ENCODE measurements at places on chromosomes 7 and 10.

DNA sequence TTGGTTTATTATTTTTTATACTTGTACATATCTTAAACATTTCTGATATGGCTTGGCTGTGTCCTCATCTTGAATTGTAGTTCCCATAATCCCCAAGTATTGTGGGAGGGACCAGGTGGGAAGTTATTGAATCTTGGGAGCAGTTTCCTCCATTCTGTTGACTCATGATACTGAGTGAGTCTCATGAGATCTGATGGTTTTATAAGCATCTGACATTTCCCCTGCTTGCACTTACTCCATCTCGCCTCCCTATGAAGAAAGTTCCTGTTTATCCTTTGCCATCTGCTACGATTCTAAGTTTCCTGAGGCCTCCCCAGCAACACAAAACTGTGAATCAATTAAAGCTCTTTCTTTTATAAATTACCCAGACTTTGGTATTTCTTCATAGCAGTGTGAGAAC lies 207.7 kb downstream of the TPK1 start:
- H3K4me1 ChIP-seq: no peaks in the 10 kb centered on the region
- no peak for DNase-seq
- no peaks in the 10 kb centered on the region for H3K36me3 ChIP-seq
- no peak overlapping the region for H3K4me3 ChIP-seq

DNA sequence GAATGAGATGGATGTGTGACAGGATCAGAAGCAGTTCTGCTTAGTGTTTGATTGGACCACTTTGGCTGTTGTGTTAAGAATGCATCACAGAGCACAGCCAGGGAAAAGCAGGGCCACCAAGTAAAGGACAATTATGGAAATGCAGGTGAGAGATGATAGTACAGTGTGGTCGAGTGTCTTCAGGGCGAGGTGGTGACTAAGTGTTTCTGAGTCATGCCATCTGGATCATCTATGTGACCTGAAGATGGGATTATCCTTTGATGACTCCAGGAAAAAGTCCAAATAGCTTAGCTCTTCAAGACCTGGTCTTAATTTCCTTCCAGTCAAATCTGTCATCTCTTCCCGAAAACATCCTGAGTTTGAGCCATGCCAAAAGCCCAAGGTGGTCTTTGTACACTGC lies 523.2 kb upstream of the IGFBP3 start:
- no peaks in the 10 kb centered on the region for H3K4me1 ChIP-seq
- H3K27me3 ChIP-seq: no peaks in the 10 kb centered on the region
- H3K4me3 ChIP-seq: no peak overlapping the region
- no peaks in the 10 kb centered on the region for H3K36me3 ChIP-seq

- no peak overlapping the region for H3K4me3 ChIP-seq
- H3K27me3 ChIP-seq: no peaks in the 10 kb centered on the region
- H3K4me1 ChIP-seq: no peaks in the 10 kb centered on the region
- H3K36me3 ChIP-seq: no peaks in the 10 kb centered on the region
- H3K27ac ChIP-seq: no peak overlapping the region
- DNase-seq: no peak
Observed at GRCh38 chr7:114417290-114417689, 2.7 kb downstream of the FOXP2 start.

DNA sequence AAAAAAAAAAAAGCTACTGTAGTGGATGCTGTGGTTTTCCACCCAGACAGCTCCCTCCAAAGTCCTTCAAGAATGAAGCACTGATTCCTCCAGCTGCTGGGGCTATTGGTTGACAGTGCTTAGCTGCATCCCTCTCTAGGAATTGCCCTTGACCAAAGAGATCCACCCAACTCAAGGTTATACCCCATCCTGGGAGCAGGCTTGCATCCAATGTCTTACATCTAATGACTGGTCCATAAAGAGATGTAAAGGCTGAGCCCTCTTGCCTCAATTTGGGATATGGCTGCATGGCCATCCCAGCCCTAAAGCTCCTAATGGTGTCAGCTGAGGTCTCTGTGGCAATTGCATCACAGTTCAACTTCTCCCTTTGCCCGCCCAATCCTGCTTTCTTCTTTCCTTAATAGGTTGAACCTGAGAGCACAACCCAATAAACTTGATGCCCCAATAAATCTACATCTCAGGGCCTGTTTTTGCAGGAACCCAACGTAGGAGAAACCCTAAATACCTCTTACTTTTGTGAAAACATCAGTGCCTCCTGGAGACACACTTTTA lies 4.4 kb downstream of the GPR37 start:
- no peak overlapping the region for H3K4me3 ChIP-seq
- H3K27me3 ChIP-seq: no peaks in the 10 kb centered on the region
- H3K4me1 ChIP-seq: peaks cover 36% of the 10 kb centered on the region
- no peak overlapping the region for H3K27ac ChIP-seq
- no peaks in the 10 kb centered on the region for H3K36me3 ChIP-seq
- DNase-seq: no peak

DNA sequence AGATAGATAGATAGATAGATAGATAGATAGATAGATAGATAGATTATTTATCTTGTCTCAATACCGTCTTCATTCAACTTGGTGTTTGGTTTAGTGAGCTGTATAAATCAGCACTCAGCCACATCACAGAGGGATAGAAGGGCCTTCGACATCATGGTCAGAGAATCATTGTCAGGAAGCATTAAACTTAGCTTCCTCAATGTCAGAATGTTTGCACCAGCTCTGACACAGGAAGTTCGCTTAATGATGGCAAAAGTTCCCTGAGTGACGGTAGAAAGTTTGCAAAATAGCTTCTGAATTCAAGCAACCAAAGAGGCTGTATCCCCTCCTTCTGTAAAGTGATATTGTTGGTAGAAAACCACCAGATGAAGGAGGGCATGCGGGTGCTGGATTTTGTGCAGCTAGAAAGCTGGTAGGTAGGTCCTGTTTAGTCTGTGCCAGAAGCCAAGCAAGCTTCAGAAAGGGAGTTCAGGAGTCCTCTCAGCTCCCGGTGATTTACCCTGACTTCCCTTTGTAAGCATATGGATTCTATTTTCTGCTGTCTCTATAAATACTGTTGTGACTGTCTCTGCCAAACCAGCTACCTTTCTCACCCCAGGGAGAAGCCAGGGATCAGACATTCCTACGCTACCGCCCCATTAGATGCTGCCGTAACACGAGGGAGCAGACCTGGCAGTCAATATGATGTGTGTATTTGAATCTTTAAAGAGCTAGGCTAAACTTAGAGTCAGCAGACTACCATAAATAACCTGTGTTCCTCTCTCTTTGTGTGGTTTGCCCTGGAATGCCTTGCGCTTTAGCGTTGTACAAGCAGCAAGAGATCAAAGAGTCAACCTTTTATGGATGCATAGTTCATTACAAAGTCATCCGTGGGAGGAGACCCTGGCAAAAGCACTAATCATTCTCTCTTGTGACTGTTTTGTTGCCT lies 200.5 kb upstream of the KIAA1217 start:
- H3K27me3 ChIP-seq: no peaks in the 10 kb centered on the region
- H3K4me3 ChIP-seq: no peak overlapping the region
- DNase-seq: no peak
- no peak overlapping the region for H3K27ac ChIP-seq

GRCh38 chr7:128243273-128243672 lies 2.2 kb downstream of the LEP start:
- H3K36me3 ChIP-seq: no peaks in the 10 kb centered on the region
- DNase-seq: no peak

DNA sequence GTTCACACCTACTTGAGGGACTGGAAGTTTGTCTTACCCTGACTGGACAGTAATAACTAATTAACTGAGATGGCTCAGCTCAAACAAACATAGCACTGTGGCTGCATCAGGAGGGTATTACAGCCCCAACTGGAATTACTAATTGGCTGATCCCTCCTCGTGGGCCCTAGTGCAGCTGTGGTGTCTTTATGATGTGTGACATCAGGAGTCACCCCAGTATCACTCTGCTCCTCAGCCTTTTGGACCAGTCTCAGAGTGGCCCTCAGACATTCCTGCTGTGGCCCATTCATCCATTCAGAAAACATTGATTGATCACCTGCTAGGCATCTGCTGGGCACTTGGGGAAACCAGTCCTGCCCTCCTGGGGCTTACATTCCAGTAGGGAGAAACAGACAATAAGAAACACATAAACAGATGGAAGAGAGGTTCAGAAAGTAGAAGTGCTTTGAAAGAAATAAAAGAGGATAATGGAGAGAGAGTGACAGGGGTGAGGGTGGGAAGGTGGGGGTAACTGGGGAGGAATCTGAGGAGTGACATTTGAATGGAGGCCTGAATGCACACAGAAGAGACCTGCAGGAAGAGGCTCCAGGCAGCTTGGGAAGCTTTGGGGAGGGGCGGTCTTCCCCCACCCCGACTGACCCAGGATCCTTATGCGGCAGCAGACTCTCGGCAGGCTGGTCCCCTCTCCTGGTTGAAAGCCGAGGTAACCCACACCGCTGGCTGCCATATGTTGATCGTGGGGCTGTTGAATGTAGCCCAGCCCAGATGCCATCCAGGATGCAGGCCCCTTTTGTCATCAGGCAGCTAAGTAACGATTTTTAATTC lies 113.1 kb downstream of the C10orf105 start:
- H3K4me1 ChIP-seq: no peaks in the 10 kb centered on the region
- DNase-seq: no peak
- no peak overlapping the region for H3K27ac ChIP-seq
- H3K4me3 ChIP-seq: no peak overlapping the region

- no peak overlapping the region for H3K27ac ChIP-seq
- no peaks in the 10 kb centered on the region for H3K27me3 ChIP-seq
- no peak overlapping the region for H3K4me3 ChIP-seq
- H3K36me3 ChIP-seq: no peaks in the 10 kb centered on the region
Observed at GRCh38 chr10:113450046-113450804, 102.6 kb upstream of the HABP2 start.

DNA sequence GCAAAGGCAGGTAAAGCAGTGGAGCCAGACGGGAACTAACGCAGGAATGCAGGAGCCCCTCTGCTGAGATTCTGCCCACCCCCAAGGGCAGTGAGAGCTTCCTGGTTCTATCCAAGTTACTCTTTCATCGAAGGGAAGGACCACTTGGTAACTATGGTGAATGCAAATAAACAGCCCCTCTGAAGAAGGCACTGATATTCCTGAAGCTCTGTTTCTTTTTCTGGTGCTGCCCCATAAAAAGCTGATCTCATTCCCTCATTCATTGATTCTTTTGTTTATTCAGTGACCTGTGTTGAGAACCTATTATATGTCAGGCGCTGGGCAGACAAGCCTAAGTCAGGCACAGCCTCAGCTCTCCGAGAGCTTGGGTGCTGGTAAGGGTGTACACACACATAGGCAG lies 217.3 kb downstream of the SNX10 start:
- H3K27ac ChIP-seq: no peak overlapping the region
- H3K27me3 ChIP-seq: no peaks in the 10 kb centered on the region
- no peaks in the 10 kb centered on the region for H3K36me3 ChIP-seq

DNA sequence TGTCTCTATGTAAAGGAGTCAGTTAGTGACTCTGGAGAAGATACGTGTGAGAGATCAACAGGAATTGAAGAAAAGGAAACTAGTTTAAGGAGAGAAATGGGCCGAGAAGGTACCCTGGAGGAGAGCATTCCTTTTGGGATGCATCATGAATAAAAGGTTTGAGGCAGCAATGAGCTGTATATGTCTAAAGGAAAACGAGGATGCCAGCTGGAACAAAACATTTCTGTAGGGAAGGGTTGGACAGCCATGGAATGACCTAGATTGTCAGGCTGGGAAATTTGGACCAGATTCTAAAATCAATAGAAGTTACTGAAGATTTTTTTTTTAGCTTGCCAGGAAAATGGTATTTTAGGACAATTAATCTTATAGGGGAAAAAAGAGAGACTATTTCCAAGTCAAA lies 17.2 kb upstream of the MPP7 start:
- H3K27me3 ChIP-seq: no peaks in the 10 kb centered on the region
- no peak overlapping the region for H3K27ac ChIP-seq
- H3K4me1 ChIP-seq: no peaks in the 10 kb centered on the region
- no peak overlapping the region for H3K4me3 ChIP-seq
- DNase-seq: no peak
- H3K36me3 ChIP-seq: no peaks in the 10 kb centered on the region

- no peak for DNase-seq
- peaks cover 30% of the 10 kb centered on the region for H3K4me1 ChIP-seq
- peak overlapping the region; percentile 76 for H3K27ac ChIP-seq
- peak overlapping the region; percentile 38 for H3K4me3 ChIP-seq
Observed at GRCh38 chr10:98414578-98414931, 427 bp downstream of the PYROXD2 start.

DNA sequence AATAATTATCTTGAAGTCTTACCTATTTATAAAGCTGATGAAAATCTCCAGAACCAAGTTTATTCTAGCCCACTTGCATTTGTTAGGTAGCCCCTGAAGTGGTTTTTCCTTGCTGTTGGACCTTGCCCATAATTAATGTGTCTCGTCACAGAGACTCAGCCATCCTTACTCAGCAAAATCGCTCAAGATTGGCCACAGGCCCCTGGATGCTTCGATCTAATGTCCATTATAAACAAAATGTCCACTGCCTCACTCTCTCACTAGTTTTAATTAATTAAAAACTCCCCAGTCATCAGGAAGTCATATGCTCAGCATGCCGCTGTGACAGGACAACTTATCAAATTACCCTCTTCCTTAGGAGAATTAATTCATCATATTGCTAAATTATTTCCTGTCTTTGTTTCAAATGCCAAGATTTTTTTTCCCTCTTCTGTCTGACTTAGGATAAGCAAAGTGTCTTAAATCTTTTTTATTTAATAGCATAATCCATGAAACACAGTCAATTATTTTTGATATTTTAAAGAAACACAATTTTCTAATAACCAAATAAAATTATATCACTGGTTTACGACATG lies 126.8 kb upstream of the PCLO start:
- H3K4me1 ChIP-seq: no peaks in the 10 kb centered on the region
- H3K4me3 ChIP-seq: no peak overlapping the region
- no peak overlapping the region for H3K27ac ChIP-seq
- DNase-seq: no peak

- H3K36me3 ChIP-seq: no peaks in the 10 kb centered on the region
- DNase-seq: peak; percentile 30
- H3K4me1 ChIP-seq: no peaks in the 10 kb centered on the region
- H3K27me3 ChIP-seq: no peaks in the 10 kb centered on the region
Observed at GRCh38 chr10:70785190-70785589, at the start of gene TBATA. Gene TBATA (minus strand): TSS chr10:70785377. CDS start chr10:70783379, 1,998 bp downstream.

DNA sequence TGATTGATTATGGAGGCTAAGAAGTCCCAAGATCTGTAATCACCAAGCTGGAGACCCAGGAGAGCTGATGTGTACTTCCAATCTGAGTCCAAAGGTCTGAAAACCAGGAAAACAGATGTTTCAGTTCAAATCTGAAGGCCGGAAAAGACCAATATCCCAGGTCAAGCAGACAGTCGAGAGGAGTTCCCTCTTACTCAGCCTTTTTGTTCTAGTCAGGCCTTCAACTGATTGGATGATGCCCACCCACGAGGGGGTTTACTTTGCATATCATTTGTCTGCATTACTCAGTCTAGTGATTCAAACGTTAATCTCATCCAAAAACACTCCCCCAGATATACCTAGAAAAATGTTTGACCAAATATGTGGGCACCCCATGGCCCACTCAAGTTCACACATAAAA lies 7.4 kb upstream of the ARID5B start:
- no peaks in the 10 kb centered on the region for H3K36me3 ChIP-seq
- no peak overlapping the region for H3K4me3 ChIP-seq
- H3K27ac ChIP-seq: no peak overlapping the region
- DNase-seq: no peak

GRCh38 chr7:98907570-98907969 lies 29.2 kb downstream of the TRRAP start:
- peaks cover 23% of the 10 kb centered on the region for H3K36me3 ChIP-seq
- H3K27me3 ChIP-seq: no peaks in the 10 kb centered on the region
- H3K4me3 ChIP-seq: no peak overlapping the region
- H3K27ac ChIP-seq: no peak overlapping the region
- H3K4me1 ChIP-seq: no peaks in the 10 kb centered on the region

All from liver (tissue), 10 donors.